Pulmonary artery endothelial cell (primary cell): ENCODE measurements at places on chromosomes 3 and 15.

- peak; percentile 43 for DNase-seq
These were observed 163.7 kb downstream of the PLD1 start for GRCh38 chr3:171646357-171647133.

DNA sequence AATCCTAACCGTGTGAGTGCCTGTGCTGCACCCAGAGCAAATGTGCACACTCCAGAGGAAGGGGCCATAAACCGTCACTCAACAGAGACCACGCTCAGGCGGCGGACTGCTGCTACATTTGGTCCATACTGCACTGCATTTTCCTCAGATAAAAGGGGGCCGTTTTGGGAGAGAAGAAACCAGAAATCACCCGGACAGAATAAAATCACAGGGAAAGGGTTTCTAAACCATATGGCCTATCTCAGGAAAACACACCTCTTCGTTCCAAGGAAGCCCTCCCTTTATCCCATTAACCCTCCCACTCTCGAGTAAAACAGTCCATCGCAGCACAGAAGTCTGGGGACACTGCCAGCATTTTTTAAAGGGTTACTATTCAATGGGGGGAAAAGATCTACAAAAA, 7.6 kb downstream of the IL17RD start:
- no peak for DNase-seq

- no peak for DNase-seq
These were observed 13.0 kb upstream of the CADPS start for GRCh38 chr3:62888180-62888579.

GRCh38 chr3:113157408-113158030, 53.8 kb upstream of the BOC start:
- no peak for DNase-seq

GRCh38 chr15:48170981-48171380, 7.1 kb downstream of the MYEF2 start:
- DNase-seq, result no peak

DNA sequence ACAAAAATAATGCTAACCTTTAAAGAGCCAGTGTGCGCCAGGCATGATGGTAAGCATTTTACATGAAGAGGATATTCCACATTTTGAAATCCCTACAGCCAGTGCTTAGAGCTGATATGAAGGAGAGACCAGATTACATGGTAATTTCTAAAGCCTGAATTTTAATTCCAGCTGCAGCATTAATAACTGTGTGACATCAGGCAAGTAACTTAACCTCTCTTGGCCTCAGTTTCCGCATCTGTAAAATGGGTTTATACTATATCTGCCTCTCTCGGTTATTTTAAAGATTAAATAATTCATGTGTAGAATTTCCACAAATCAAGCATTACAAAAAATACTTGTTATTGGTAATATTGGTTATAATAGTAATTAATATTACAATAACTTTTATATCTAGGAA, 165.4 kb downstream of the UACA start:
- no peak for DNase-seq

DNA sequence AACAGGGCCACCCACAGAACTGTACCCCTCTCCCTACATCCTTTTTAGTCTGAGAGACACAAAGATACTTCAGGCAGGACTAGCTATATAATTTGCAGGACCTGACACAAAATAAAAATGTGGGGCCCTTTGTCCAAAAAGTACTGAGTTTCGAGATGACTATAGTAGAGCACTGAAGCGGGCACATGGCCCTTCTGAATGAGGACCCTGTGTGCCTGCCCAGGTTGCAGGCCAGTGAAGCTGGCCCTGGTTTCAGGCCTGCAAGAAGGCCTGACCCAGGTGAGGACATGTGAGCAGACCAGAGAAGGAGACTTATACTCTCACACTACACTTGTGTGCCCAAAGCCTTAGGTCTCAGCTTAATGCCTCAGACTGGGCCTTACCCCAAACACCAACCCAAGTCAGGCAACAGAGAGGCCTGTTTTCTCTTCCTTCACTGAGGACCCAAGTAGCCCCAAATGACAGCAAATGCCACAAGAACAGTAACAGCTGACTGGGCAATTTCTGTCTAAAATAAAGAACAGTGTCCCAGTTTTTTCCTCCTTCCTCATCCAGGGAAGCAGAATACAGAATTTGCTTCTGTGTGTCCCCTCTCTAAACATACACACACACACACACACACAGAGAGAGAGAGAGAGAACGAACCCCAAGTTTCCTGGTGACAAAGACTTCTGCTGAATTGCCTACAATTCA, 100.9 kb upstream of the ARHGEF3 start:
- no peak for DNase-seq

GRCh38 chr15:83372434-83372891, 74.7 kb upstream of the SH3GL3 start:
- no peak for DNase-seq

DNA sequence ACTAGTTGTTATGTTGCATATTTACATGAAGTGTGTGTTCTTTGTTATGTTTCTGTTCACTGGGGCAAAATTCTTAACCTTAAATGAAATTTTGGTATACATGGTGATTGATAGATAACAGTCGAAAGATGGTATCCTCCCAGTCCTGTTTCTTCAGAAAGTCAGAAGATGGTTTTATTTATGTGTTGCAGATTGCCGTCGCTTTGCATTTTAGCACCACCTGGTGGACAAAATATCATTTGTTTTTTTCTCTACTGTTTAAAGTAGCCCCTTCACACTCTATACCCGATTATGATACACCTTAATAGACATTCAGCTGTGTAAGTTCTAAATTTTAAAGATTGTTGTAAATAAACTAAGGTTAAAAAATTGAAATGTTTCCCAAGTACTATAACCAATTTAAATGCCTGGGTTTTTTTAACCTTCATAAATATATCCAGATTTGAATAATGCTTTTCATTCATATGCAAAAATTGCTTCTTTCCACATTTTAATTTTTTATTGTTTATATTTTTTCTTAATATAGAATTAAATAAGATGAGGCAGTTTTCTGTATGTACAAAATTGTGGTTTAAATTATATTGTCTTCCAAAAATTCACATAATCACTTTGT, 152.2 kb downstream of the ALCAM start:
- peak; percentile 10 for DNase-seq
